Activated gamma-delta T cell treated with Interleukin-2 at 50 U/mL for 16 hours (primary cell): ENCODE measurements at places on chromosomes 3 and 15.

DNA sequence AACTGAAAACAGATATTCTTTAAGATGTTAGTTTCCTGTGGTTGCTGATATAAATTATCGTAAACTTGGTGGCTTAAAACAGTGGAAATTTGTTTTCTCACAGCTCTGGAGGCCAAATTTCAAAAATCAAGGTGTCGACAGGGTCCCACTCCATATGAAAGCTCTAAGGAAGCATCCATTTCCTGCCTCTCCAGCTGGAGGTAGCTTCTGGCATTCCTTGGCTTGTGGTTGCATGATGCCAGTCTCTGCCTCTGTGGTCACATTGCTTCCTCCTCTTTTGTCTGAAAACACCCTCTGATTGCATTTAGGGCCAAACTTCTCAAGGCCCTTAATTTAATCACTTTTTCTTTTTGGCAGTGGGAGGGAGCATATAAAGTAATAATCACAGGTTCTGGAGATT, 96.8 kb downstream of the PPM1L start:
- no peak for DNase-seq

DNA sequence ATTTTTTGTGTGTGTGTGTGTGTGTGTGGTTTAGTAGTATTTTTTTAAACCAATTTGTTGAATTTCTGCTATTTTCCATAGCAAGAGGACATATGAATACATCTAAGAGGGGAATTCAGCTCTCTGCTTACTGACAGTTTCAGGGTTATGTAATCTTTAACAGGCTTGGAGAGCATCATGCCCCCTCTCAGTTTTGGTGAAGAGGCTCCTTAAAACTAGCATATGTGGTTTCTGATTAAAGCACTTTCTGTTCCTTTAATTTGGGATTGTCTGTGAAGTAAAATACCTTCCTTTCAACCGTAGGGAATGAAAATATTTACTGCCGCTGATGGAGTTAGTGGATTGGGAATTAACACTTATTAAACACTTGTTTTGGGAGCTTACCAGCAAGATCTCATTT, 19.4 kb upstream of the NFKBIZ start:
- no peak for DNase-seq

GRCh38 chr3:17133632-17134545, 249.1 kb downstream of the PLCL2 start:
- DNase-seq = no peak

DNA sequence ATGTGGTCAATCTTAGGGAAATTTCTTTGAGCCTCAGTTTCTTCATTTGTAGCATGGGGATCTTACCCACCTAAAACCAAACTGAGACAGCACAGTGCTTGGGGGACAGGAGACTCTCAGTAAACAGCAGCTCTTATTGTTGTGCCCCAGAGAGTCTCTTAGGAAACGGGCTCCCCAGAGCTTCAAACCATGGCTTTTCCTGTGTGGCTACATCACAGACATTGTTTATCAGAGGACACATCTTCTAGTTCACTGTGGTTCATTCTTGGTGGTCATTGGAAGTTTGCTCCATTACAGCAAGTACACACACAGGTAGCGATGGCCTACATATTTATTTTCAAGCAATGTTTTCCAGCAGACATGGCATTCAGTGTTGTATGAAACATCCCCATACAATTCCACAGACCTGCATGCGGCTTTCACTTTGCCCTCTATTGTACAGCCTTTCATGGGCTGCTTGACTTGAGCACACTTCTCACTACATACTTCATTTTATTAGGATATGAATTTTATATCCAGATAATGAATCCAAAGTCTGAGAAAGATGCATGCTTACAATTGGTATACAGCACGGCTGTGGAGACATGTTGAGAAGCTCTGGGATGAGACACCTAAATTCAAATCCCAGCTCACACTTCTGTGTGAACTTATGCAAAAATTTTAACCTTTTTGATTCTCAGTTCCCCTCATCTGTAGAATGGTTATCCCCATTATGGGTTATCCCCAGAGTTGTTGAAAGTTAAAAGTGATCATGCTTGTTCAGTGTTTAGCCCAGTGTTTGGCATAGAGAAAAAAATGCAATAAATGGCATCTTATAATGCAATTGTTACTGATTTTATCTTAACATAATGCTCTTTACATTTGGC, 84.8 kb upstream of the ICE2 start:
- DNase-seq = peak; percentile 43

DNA sequence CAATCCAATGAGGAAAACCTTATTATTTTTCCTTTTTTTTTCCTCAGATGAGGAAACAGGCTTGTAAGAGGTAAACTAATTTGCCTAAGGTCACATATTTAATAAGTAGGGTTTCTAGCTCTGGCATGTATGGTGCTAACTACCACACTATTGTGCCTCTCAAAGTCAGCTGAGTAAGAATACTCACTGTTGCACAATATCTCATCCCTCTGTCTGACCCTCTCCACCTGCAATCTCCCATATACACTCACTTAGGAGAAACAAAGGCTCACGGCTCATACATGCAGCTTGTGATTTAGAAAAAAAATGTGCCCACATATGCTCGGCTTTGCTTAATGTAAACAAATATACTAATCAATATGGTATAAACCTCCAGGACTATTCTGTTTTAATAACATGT, 10.4 kb upstream of the ARIH1 start:
- DNase-seq = no peak

DNA sequence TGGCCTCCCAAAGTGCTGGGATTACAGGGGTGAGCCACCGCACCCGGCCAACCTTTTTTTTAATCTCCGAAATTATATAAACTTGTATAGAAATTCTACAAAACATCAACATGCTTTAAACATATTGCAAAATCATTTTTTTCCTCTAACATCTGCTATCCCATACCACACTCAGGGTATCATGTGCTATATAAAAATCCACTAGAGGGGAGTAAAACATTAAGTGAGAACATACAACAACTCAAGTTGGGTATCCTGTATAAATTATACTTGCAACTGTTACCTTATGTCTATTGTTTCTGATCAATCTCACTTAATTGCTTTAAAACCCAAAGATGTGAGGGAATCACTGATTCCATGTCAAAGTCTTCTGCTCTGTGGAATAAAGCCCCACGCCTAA, 71.9 kb upstream of the FBN1 start:
- no peak for DNase-seq

- DNase-seq = no peak
These were observed 30.0 kb downstream of the CHD2 start for GRCh38 chr15:92930054-92930621.

GRCh38 chr3:12816521-12817342, 20.3 kb downstream of the CAND2 start:
- no peak for DNase-seq

GRCh38 chr3:48425281-48425812, 4.5 kb downstream of the PLXNB1 start:
- DNase-seq = no peak

DNA sequence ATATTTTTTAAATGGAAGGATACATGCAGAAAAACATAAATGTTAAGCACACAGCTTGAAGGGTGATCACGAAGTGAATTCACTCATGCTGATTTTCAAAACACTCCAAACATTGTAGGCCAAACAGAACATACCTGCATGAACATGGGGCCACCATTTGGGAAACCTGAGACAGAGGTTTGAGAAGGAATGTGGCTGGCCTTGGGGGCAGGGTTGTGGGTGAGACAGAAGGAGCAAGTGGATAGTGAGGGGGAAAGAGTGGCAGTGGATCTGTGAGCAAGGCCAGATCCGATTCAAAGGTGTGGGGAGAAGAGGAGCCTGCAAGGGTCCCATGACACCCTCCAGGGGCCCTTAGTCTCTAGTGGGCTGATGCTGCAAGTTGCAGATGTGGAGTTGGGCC, 94.9 kb downstream of the HMG20A start:
- no peak for DNase-seq

DNA sequence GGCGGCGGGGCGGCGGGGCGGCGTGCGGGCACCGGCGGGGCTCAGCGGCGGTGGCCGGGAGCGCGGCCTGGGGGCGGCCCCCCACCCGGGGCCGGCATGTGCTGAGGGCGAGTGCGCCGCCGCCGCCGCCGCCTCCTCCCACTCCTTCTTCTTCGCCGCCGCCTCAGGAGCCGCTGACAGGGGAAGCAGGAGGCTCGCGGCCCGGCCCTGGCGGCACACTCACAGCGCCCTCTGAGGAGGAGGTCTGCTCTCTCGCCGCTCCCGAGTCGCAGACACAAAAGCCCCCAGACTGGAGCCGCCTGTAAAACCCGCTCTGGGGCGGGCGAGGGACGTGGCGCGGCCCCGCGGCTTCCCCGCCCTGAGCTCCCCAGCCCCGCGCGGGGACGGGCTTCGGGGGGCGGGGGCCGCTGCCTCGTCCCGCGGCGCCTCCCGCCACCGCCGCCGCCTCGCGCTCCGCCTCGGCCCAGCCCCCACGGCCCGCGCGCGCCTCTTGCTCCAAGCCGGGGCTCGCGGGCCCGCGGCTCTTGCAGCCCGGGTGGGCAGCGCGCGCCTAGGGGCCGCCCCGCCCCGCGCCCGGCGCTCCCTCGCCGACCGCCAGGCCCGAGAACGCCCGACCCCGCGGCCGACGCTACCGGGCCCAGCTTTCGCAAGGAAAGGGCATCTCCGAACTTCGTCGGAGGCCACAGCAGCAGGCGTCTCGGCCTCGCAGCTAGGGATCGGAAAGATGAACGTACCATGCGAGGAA, at the start of gene PYGO1:
PYGO1 (minus strand) TSS at position 276 of the 745 bp plus-strand sequence. CDS start 462 bp downstream, outside the sequence.
- peak; percentile 5 for DNase-seq

DNA sequence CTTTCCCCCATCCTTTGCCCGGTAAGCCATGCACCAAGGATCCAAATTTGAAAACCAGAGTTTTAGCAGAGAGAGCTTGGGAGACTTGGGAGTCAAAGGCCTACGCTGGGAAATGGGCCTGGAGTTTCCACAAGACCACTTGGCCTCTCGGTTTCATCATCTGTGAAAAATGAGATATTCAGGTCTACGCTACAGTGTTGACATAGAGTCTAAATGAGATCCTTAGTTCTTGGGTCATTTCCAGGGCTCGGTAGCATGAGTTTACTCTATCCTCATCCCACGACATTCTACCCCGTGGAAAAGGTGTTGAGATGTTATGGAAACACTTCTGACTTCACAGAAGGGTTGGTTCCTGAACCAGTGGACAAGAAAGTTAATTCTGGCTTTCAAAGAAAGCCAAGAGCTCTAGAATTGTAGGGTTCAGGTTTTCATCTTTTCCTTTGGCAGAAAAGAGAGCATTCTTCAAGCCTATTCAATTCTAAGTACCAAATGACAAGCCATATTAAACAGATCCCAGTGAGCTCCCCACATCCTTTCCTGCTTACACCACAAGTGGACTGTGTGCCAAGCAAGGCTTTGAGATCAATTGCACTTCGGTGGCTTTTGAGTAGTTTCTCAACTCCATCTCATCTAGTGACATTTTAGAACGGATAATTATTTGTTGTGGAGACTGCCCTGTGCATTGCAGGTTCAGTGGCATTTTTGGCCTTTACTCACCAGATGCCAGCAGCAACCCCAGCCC, 219.7 kb downstream of the SLCO3A1 start:
- no peak for DNase-seq

DNA sequence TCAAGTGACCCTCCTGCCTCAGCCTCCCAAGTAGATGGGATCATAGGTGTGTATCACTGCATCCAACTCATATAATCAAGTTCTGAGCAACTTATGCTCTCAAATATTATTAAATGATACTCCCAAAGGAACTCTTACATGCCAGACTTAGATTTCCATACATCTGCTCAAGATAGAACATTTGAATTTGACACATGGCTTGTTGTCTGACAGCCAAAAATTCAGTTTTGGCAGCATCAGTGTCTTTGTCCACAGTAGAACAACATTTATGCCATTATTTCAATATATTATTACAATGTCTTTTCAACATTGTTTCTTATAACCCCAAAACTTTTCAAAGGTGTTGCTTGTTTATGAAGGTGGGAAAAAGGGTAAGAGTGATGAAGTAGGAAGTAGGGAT, 116.2 kb downstream of the SUCNR1 start:
- no peak for DNase-seq

DNA sequence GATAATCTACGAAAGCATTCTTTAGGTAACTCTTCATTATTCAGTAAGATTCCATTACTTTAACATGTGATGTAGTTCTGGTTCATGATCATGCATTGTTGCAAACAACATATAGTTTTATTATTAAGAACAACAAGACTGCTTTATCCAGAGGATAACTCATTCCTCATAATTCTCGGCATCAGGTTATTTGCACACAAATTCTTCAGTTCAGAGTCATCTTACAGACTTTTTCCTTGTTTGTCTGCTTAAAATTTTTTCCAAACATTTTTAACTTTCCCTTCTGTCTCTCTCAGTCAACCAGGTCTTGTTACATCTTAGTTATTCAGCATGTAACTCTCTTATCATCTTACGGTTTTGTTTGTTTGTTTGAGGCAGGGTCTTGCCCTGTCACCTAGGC, 60.1 kb downstream of the VGLL3 start:
- DNase-seq = no peak

DNA sequence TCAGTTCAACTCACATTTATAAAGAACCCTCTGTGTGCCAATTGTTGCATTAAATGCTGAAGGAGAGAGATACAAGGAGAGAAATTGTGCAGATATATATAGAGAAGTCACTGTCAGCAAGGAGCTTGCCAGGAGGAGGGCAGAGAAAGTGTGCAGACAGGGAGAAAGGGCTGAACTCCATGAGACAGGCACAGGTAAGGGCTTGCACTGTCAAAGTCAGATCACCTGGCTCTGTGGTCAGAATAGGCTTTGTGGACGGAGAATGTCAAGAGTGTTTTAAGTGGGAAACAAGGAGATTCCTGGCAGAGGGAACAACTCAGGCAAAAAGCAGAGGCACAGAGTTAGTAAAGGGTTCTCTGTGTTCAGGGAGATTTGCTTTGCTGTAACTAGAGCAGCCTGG, 303.0 kb upstream of the TPRG1 start:
- no peak for DNase-seq

DNA sequence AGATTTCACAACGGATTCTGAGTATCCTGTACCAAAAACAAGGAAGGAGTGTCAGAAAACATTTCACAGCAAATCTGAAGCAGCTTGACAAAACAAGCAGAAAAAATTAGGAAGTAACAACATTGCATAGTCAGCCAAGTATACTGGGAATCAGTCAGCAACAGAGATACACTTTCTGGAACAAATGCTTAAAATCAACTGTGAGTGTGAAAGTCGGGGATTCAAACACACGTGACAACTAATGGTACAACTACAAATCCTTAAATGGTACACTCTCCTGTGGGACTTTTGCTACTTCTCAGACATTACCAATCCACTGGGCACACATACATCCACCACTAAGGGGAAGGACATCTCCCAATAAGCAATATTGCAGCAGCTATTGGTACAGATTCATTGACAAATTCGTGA, 296.6 kb upstream of the MME start:
- DNase-seq = no peak

GRCh38 chr3:78070188-78070587, 1030.3 kb downstream of the ROBO2 start:
- no peak for DNase-seq
